ENCODE measurements at places on chromosomes 7 and 10.

- no peak for DNase-seq
These were observed 135.4 kb downstream of the BAMBI start for GRCh38 chr10:28812384-28813372.

DNA sequence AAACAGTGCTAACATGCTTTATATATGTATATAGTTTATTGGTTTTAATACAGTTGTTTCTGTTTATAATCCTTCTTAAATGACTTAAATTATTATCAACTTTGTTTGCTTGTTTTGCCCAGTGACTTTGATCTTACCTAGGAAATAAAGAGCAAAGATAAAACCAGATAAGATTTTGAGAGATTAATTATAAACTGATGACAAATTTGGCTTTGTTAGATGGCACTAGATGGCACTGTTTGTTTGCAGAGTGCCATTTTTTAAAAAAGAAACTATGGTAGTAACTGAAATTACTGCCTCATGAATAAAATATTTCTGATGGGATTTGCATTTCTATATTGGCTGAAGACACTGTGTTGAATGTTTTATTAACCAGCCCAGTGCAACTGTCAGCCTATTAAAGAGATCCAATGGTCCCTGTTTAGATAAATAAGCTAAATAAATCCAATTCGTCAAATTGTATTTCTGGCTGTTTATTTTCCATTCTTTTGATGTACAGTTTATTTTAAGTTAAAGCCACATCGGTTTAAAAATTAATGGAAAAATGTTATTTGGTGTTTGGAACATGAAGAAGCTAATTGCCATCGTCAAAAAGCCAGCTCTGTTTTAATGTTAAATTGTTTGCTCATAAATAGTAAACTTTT is 28.7 kb downstream of the VTI1A start:
- DNase-seq: peak; percentile 39

GRCh38 chr10:31963589-31963980 is 35.0 kb upstream of the ARHGAP12 start:
- DNase-seq: no peak

DNA sequence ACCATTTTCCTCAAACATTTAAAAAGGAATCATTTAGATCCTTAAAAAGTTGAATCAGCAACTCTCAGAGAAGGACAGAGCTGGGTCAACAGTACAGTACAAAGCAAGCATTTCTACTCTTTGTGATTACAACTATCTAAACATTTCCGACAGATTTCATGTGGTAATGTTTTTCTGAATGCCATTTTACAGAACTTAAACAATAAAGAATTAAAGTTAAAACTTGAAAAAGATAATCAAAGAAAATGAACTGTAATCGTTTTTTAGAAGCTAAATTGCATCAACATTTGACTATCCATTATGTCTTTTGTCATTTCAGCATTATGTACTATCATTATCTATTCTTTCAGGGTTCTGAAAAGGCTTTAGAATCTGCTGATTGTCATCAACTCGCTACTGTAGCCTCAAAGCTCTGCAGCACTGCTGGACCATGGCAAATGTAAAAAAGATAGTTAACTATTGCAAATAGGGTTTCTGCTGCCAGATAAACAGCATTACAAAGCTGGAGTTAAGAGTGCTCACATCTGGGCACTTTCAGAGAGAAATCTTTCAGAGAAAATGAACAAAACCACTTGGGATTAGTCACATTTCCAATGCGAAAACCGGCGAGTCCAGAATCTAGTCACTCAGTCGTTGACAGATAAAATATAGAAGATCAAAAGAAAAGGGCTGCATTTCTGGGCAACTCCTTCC is 160.4 kb upstream of the LAMB4 start:
- no peak for DNase-seq

DNA sequence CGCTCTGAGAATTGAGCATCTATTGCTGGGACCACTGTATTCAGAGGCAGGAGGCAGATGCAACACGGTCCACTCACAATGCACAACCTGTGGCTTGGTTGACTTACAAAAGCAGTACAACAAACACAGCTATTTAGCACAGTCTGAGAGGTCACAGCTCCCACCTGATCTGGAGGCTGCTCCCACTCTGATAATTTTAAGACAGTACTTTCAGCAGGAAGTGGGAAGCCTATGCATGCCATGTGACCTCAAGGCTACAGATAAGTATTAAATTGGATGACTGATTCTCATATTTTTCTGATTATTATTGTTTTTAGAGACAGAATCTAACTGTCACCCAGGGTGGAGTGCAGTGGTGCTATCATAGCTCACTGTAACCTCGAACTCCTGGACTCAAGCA is 659.3 kb downstream of the PARD3 start:
- no peak for DNase-seq

- DNase-seq: peak; percentile 59
These were observed 172.7 kb downstream of the NEURL1 start for GRCh38 chr10:103666087-103666761.

DNA sequence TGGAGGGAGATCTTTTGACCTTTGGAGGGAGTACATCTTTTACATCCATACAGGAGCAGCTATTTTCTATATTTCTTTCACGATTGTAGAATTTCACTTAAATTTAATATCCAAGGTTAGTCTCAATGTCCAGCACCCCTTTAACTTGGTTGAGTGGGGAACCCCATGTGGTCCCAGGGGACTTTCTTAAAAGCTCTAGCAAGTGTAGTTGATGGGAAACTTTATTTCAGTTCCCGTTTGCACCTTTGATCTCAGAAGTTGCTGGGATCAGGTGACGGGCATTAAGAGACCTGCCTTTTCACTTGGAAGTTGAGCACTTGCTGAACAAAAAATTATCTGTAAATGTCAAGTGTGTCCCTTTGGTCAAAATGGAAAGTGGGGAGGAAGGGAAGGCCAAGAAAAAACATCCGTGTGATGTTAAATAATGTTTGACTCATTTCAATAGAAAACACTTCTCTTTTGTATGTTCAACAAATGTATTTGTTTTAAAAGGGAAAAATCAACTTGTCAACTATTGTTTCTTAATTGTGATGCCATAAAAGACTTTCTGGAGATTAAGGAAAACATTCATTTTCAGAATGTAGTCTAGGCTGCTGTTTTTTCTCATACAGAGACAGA is 370.1 kb upstream of the GALNT17 start:
- DNase-seq: no peak

DNA sequence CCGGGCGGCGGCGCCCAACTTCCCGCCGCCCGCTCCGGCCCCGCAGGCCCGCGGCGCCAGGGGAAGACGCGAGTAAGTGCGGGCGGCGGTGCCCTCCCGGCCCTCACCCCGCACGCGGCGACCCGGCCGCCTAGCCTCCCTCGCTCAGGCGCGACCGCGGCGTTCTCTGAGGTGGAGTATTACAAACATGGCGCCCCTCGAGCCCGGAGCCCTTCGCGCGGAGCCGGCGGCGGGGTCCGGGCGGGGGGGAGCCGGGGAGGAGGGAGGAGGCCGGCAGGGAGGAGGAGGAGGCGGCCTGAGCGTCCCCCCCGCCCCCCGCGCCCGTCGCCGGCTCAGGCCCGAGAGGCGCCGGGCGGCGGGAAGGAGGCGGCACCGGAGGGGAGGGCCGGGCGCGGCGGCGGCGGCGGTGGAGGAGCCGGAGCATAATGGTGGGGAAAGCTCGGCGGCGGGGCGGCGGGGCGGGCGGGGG is at the start of gene ZMYND11:
ZMYND11 (plus strand) TSS at position 324 of the 469 bp plus-strand sequence. CDS start 44,558 bp downstream, outside the sequence.
- DNase-seq: peak; percentile 64

- no peak for DNase-seq
These were observed 30.5 kb downstream of the PLXNA4 start for GRCh38 chr7:132545756-132546155.

DNA sequence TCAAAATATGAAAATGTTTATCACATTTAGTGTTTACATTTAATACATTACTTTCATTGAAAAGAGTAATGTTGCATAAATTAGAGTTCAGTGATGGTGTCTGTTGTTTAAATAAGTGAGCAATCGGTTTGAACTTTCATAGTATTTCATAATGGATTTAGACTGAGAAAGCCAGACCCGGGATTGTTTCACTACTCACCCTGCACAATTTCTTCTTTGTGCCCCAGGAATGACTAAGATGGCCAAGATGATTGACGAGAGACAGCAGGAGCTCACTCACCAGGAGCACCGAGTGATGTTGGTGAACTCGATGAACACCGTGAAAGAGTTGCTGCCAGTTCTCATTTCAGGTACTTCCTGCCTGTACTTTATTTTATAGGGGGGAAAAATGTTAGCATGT is 74.6 kb downstream of the VCL start:
- peak; percentile 64 for DNase-seq

DNA sequence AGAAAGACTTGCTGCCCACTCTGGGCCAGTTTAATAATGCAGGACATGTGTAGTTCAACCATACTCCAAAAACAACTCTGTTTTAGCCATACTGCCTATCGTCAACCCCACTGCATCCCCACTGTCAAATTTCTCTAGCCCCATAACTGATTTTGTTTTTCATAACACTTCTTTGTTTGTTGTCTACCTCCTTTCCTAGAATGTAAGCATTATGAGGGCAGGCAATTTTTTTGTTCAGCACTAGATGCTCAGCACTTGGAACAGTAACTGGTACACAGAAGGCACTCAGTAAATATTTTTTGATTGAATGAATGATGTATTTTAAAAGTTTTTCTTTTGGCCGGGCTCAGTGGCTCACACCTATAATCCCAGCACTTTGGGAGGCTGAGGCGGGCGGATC is 183.8 kb upstream of the MKLN1 start:
- DNase-seq: no peak

DNA sequence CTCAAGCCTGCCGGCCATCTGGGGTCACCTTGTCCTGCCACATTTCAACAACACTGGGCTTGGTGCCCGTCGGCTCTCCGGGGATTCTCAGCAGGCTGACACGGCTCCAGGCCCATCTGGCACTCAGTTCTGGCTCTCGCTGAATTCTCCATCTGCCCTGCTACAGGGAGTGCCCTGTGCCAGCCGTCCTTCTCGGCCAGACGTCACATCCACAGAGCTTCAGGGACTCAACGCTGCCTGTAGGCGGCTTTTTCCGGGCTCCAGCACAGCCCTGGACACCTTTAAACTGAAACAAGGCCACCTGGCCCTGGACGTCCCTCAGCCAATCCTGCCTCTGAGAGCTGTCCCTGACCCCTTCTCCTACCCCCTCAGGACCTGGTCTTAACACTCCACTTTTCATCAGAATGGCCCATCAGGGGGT is 43.0 kb downstream of the TMEM130 start:
- no peak for DNase-seq

DNA sequence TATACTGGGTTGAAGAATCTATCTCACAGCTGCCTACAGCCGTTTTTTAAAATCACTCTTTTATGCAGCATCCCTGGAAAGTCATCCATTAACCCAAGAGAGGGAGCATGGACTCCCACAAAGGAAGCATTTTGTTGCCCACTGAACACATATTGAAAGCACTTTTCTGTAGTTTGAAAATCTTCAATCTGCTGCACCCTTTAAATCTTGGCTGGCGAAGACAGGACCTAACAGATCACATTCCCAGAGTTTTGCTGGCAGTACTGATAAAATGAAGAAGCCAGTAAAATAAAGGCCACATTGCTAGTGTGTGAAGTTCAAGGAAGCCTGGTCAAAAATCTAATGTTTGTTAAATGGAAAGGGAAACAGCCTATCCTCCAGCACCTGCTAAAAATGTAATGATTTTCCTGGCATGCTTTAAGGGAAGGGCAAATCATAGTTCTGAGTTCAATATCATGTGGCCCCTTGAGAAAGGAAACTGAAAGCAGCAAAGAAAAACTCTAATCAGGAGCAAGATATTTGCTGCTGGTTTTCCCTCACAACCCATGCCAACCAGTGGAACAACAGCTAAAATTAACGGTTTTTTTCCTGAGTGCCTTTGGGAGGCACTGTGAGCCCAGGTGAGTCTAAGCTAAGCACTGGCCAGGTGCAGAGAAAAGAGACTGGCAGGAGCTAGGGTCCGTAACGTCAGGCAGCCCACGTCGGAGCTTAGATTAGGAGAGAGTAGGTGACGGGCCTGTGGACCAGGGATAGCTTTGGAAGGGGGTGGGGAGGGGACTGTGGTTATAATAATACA is 97.9 kb upstream of the PALS2 start:
- no peak for DNase-seq

DNA sequence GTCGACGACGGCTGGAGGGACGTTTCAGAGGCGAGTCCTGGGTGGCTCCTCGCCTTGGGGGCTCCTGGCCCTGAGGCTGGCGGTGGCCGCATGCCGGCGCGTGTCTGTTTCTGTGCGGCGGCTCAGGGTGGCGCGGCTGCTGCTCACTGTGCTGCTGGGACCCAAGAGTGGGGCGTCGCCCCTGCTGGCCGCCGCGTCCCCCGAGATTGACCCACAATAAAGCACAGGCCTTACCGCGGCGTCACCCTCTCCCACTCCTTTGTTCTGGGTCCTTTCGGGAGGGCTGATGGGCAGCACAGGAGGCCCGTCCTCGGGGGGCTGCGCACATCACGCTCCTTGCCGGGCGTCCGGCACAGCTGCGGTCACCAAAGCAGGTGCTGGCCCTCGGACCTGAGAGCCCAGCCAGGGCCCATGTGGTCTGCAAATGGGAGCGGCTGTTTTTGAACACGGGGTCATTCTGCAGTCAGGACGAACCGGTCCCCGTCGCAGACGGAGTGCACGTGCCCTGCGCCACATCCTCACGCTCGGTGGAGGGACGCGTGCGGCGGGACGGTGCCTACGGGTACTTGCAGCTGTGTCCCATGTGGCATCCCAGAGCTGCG is 19.2 kb downstream of the GET4 start:
- no peak for DNase-seq

DNA sequence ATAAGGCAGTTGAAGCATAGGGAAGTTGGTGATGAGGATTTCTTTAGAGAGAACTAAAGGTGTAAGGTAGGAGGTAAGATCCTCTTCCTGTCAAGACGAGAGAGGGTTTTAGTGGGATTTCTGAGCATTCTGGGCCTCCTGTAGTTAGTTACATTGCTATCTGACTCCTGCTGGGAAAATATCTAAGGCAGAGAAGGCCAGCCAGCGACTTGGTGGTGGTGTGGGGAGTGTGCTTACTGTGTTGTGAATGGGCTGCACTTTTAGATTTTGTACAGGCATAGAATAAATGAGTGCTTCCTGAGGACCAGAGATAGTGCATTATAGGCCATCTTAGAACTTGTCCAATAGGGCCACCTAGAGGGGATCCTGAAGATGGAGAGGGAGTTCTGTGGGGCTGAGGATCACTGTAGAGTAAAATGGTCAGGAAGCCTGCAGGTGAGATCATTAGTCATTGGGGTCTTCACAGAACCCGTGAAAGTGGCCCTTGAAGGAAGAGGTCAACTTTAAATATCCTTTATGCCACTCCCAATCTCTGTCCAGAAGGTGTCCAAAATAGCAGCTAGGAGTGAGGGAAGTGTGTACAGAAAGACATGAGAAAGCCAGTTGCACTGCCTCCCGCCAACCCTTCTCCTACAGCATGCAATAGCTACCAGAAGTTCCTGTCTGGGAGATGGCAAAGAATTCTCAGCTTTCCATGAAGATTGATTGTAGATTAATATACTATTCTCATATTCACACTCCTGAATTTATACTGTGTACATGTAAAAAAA is 266.6 kb downstream of the POLR1F start:
- DNase-seq: peak; percentile 95

GRCh38 chr10:42367532-42368230 is 270.7 kb downstream of the ZNF33B start:
- DNase-seq: peak; percentile 99

- no peak for DNase-seq
These were observed 16.9 kb downstream of the ZNF800 start for GRCh38 chr7:127375631-127376030.
